NCI-H460 (cell line): ENCODE measurements at places on chromosomes 6 and 20. TPM values are rescaled to one million over a fixed set of nuclear protein-coding genes. Genes with fewer than 3 reads are reported as not detected.

The ADGB gene
- not detected in 2 replicates for total RNA-seq

DNA sequence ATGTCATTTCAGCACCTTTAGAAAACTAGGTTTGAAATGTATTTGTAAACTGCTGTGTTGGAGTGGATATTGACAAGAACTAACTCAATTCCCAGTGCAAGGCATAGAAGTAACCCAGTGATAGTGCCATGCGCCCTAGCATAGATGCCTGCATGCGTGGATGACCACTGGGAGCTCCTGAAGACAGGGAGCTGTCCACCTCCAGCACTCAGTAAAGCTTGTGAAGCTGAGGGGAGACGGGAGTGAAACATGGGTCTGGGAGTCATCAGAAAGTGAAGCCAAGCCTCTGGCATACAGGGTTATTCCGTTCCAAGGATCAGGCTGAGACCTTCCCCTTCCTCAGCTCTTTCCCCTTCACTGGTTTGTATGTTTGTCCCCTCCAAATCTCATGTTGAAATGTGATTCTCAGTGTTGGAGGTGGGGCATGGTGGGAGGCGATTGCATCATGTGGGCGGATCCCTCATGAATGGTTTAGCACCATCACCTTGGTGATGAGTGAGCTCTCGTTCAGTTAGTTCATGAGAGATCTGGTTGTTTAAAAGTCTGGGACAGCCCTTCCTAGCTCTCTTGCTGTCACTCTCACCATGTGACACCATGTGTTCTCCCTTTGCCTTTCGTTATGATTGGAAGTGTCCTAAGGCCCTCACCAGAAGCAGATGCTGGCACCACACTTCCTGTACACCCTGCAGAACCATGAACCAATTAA lies 146.5 kb upstream of the FERMT1 start:
- no peak for DNase-seq

GRCh38 chr6:109183109-109183650 lies 87.9 kb downstream of the CEP57L1 start:
- no peak for DNase-seq

- DNase-seq: no peak
These were observed 72.3 kb downstream of the OR2B2 start for GRCh38 chr6:27839626-27840475.

The ABRACL gene
- 21.9 and 27.1 TPM in 2 replicates for total RNA-seq

- no peak for DNase-seq
These were observed 587 bp downstream of the IP6K3 start for GRCh38 chr6:33746036-33746600.

- no peak for DNase-seq
These were observed 348.1 kb upstream of the CITED2 start for GRCh38 chr6:139722530-139722929.

- DNase-seq: no peak
These were observed 18.8 kb downstream of the ZFAND3 start for GRCh38 chr6:37838219-37838921.

The RAD21L1 gene
- 0.25 and 0.32 TPM in 2 replicates for total RNA-seq

The BTN1A1 gene
- not detected in 2 replicates for total RNA-seq
